ENCODE measurements at places on chromosomes 1 and 21.

- DNase-seq: no peak
These were observed 544.9 kb upstream of the NEGR1 start for GRCh38 chr1:72827278-72827677.

- DNase-seq: no peak
These were observed 86.8 kb downstream of the KIF26B start for GRCh38 chr1:245241526-245242130.

DNA sequence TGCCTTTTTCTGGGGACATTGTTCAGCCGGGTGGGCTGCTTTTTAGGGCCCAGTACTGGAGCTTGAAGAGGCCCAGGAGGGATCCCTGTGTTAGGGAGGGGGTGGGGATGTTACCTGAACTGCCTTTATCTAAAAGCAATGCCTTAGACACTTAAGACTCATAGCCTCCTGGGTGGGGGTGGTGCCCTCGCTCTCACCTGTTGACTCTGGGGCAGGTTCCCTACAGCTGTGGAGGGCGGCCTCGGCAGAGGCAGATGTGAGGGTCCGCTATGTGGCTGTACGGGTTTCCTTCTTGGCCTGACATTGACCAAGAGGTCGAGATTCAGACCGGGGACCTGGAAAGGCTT lies 716 bp downstream of the INAVA start:
- no peak for DNase-seq

DNA sequence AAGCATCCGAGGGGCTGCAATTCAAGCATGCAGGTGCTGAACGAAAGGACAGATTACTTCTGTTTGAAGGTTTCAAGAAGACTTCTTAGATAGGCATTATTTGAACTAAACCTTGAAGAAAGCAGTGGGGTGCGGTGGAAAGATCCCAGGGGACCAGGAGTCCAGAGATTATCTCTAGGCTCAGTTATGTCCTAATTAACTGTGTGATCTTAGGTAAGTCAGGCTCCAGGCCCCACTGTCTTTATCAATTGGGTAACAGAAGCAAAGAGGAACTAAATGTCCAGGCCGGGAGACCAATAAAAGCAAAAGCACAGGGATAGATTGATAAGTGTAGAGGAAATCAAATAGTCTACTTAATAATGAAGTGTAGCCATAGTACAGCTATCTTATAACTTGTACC lies 72.9 kb upstream of the CDC42BPA start:
- no peak for DNase-seq

DNA sequence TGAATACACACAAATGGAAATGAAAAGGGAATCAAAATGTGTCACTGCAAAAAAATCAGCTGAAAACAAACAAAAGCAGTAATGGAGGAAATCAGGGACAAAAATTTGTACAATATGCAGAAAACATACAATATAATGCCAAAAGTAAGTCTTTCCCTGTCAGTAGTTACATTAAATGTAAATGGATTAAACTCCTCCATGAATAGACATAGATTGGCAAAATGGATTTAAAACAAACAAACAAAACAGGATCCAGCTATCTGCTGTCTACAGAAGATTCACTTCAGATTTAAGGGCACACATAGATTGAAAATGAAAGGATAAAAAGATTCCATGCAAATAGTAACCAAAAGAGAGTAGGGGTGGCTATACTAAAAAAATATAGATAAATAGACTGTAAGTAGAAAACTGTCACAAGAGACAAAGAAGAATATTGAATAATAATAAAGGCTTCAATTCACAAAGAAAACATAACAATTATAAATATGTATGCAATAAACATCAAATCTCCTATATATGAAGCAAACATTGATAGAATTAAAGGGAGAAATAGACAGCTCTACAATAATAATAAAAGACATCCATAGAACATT lies 42.2 kb upstream of the ERO1B start:
- no peak for DNase-seq

DNA sequence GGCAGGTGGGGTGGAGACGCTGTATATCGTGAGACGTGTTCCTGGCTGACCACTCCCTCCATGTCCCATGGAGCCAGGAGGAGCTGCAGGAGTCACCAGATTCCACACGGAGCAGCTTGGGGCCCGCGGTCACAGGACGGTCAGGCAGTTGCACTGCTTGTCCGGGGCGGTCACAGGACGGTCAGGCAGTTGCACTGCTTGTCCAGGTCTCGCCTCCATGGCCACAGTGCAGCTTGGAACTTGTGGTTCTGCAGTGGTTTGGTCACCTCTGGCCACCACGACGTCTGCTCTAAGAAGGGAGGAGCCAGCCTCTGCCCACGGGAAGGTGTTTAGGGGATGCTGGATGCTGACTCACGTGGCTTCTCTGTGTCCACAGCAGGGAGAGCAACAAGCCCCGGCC lies 33.0 kb downstream of the SLX9 start:
- no peak for DNase-seq
